ENCODE measurements at places on chromosomes 13 and 19.

DNA sequence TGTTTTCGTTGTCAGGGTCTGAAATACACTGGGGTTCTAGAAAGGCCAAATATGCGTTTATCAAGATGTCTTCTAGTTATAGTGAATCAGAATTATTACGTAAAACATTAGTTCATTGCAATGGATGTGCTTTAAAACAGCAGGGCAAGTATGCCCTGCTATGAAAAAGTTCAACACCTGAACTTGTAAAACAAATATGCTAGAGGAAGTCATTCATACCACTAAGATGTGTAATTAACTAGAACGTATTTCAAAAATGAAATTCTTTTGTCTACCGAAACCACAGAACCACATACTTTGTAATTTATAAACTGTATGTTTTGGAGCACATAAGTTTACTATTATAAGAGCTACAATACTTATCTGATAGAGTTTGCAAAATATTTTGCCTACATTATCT lies 266.2 kb downstream of the KCTD12 start:
- DNase-seq: no peak

- no peak for DNase-seq
Observed at GRCh38 chr19:40592170-40592569, 9.0 kb upstream of the LTBP4 start.

DNA sequence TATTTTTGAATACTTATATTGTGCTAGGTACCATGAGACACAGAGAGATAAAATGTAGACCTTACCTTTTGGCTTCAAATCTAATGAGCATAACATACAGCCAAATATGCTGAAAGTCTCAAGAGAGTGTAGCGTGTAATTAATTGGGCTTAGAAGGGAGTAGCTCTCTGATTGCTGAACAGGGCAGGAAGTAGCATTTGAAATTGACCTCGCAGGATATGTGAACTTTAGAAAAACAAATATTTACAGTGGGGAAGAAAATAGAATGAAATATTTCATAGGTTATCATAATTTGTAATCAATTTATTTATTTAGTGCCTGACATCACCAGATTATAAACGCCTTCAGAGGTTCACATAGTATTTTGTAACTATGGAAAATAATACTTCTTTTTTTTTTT lies 327.1 kb downstream of the RFC3 start:
- no peak for DNase-seq

GRCh38 chr13:112905619-112905989 lies 63.4 kb upstream of the MCF2L start:
- DNase-seq: no peak

- DNase-seq: no peak
Observed at GRCh38 chr13:34578471-34578870, 363.6 kb upstream of the NBEA start.

DNA sequence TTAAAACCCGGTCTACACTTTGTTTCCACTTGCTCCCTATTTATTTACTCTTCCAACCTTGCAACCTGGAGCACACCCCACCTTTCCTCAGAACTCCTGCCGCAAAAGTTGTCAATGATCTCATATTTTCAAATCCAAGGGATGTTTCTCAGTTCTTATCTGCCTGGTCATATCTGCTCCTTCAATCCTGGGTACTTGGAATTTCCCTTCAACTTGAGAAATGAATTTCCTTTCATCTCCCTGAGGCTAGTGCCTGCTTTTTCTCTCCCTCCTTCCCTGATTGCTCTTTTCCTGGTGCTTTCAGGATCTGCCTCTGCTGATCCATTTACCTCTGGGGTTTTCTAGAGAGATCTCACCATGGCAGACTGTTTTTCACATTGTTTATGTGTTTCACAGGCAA lies 154.8 kb upstream of the IRS2 start:
- DNase-seq: no peak

DNA sequence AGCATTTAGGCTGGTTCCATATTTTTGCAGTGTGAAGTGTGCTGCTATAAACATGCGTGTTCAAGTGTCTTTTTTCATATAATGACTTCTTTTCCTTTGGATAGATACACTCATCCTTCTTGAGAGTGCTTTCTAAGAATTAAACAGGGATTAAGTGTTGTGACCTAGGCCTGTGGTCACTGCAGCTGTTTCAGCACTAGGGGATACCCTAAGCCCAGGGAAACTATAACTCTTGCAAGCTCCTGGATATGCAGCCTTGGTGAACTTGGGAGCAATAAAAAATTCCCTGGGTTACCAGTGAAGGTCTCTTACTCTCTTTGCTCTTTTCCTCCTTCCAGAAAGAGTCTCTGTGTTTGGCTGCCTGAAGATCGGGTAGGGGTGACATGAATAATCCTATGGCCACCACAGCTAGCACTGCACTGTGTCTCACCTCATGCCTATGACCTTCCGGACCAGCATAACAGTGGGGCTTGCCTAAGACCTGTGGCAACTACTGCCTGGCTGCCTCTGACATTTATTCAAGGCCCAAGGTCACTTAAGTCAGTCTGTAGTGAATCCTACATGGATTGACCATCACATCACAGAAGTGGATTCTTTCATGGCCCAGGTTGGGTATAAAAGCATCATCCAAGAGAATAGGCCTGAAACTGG lies 799.7 kb downstream of the DACH1 start:
- DNase-seq: no peak

DNA sequence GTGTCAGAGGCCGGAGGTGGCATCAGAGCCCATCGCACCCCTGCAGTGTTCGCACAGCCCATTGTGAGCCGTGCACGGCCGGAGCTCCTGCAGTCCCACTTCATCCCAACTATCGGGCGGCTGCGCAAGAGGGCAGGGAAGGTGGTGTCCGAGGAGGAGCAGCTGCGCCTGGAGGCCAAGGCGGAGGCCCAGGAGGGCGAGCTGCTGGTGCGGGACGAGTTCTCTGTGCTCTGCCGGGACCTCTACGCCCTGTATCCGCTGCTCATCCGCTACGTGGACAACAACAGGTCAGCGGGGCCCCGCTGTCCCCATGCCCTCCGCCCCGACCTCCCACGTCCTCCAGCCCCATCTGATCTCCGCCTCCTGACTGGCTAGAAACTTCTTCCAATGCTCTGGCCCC lies 85.7 kb downstream of the RYR1 start:
- DNase-seq: no peak

- DNase-seq: no peak
Observed at GRCh38 chr13:112248862-112249592, 127.1 kb upstream of the SPACA7 start.

DNA sequence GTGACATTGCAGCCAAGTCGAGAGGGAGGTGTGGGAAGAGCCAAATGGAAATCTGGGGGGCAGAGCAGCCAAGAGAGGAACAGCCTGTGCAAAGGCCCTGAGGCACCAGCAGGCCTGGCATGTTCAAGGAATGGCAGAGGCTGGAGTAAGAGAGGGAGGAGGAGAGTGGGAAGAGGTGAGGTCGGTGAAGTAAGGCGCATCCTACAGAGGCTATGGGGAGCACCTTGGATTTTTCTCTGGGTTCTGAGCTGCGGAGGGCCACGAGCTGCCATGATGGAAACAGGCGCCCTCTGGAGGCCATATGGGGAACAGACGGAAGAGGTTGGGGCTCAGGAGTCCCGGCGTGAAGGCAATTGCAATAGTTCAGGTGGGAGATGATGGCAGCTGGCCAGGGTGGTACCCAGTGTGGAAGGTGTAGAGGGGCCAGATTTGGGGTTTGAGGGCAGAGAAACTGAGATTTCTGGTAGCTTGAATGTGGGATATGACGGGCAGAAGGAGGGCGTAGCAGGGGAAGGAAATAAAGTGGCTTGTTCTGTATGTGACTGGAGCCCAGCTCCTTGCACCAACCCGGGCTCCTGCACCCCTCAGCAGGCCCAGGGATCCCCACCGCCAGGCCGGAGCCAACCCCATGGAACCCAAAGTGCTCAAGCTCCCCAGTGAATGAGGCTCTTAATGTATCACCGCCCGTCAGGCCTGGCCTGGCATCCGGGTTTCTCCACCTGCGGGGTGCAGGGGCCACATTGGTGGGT lies 20.5 kb upstream of the STRN4 start:
- peak; percentile 66 for DNase-seq

- DNase-seq: no peak
Observed at GRCh38 chr19:3403489-3404323, 37.3 kb downstream of the NFIC start.
